ENCODE measurements at places on chromosomes 12 and 14. TPM values are rescaled to one million over a fixed set of nuclear protein-coding genes. Genes with fewer than 3 reads are reported as not detected.

GRCh38 chr12:49554266-49554665 is 13.7 kb downstream of the MCRS1 start:
- no peak for DNase-seq

DNA sequence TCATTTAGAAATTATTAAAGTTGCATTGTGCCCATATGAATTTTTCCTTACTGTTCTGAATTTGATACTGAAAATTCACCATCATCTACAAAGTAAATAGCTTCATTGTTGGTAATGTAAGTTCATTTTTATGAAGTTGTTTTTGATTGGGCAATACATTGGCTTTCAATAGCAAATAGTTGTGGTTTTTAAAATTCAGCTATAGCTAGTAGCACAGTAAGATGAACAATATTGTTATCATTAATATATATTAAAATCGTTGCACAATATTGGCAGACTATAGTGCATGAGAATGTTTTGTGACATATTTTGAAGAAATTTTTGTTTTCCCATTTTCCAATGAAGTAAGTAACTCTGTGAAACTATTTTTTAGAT is 575.0 kb downstream of the PRKD1 start:
- no peak for DNase-seq

The WNT1 gene
- total RNA-seq, result 0.54 TPM

The GPX2 gene
- total RNA-seq, result not detected

GRCh38 chr14:89702073-89702875 is 252.3 kb downstream of the EFCAB11 start:
- no peak for DNase-seq
